ENCODE measurements at places on chromosomes 2 and 18. TPM values are rescaled to one million over a fixed set of nuclear protein-coding genes. Genes with fewer than 3 reads are reported as not detected.

GRCh38 chr2:198314559-198315153 lies 510.3 kb downstream of the PLCL1 start:
- no peak for DNase-seq
- H3K36me3 ChIP-seq, result no peaks in the 10 kb centered on the region
- H3K27me3 ChIP-seq, result no peaks in the 10 kb centered on the region
- no peaks in the 10 kb centered on the region for H3K4me1 ChIP-seq

- H3K27me3 ChIP-seq, result no peaks in the 10 kb centered on the region
- no peak overlapping the region for H3K27ac ChIP-seq
- H3K4me1 ChIP-seq, result no peaks in the 10 kb centered on the region
- no peak overlapping the region for H3K4me3 ChIP-seq
- no peak for DNase-seq
Observed at GRCh38 chr2:99641999-99642398, 152.2 kb upstream of the REV1 start.

GRCh38 chr18:42758852-42759251 lies 356.6 kb downstream of the RIT2 start:
- no peaks in the 10 kb centered on the region for H3K27me3 ChIP-seq
- H3K4me3 ChIP-seq, result no peak overlapping the region
- H3K36me3 ChIP-seq, result no peaks in the 10 kb centered on the region
- H3K27ac ChIP-seq, result no peak overlapping the region
- H3K4me1 ChIP-seq, result no peaks in the 10 kb centered on the region

- H3K27me3 ChIP-seq, result no peaks in the 10 kb centered on the region
- H3K4me1 ChIP-seq, result no peaks in the 10 kb centered on the region
- DNase-seq, result no peak
- no peak overlapping the region for H3K27ac ChIP-seq
Observed at GRCh38 chr2:234071664-234072063, 21.2 kb downstream of the SPP2 start.

DNA sequence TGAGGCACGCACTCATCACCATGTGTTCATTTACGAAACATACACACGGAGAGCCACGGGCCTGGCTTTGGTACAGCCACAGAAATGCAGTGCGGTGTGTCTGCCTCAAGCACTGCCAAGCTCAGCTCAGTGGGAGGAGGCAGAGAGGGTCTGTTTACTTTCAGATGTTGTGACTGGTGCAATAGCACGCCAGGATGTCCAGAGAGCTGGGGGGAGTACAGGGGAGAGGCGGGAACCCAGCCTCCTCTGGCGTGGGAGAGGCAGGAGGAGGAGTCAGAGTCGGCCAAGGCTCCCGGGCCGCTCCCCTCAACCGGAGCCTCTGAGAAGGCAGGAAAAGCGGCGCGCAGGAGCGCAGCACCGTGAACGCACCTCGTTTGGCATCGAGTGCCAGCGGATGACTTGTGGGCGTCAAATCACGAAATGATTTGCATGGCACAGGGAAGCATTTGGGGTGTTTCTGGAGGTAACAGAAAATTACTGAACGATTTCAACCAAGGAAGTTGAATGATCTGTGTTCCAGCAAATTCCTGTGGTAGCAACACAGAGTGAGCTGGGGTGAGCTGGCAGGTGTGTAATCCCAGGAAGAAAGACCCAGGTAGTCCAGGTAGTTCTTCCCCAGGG lies 143.0 kb downstream of the ZNF516 start:
- no peak for DNase-seq
- no peaks in the 10 kb centered on the region for H3K27me3 ChIP-seq
- no peaks in the 10 kb centered on the region for H3K4me1 ChIP-seq
- no peak overlapping the region for H3K27ac ChIP-seq

- H3K27ac ChIP-seq, result no peak overlapping the region
- no peaks in the 10 kb centered on the region for H3K36me3 ChIP-seq
- DNase-seq, result no peak
- no peaks in the 10 kb centered on the region for H3K4me1 ChIP-seq
Observed at GRCh38 chr2:107282135-107282534, 396.2 kb upstream of the ST6GAL2 start.

DNA sequence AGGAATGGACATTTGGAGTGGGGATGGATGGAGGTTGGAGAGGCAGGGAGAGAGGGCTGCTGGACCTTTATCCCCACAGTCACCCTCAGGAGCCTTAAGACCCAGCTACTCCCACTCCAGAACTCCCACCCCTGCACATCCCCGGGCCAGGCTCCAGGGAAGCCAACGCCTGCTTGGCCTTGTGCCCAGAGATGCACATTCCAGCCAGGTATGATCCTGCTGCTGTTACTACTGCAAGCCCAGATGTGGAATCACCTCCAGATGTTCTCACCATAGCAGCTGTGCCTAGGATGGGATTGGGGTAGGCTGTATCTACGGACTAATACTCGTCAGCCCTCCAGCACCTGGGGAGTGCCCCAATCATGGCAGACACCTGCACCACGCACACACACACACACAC lies 71.7 kb downstream of the ZFP36L2 start:
- H3K4me3 ChIP-seq, result no peak overlapping the region
- H3K27ac ChIP-seq, result no peak overlapping the region
- DNase-seq, result no peak
- H3K27me3 ChIP-seq, result no peaks in the 10 kb centered on the region
- H3K36me3 ChIP-seq, result no peaks in the 10 kb centered on the region
- H3K4me1 ChIP-seq, result peaks cover 13% of the 10 kb centered on the region

DNA sequence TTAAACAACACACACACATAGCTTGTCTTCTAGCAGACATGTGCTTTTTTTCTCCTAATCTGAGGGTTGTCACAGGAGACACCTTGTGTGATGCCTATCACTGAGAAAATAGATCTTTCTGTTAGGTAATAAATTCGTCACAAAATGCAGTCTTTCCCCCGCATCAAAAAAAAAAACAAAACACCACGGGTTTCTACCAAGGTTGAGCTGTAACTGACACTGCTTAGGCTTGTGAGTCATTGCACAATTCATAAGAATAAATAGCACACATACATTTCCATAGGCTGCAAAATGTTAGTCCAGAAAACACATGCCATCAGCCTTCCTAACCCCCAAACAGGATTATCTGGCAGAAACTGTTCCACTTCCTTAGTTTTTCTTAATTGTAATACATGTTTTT lies 6.5 kb downstream of the TMEM163 start:
- no peaks in the 10 kb centered on the region for H3K36me3 ChIP-seq
- H3K27me3 ChIP-seq, result peaks cover 10% of the 10 kb centered on the region
- H3K4me3 ChIP-seq, result no peak overlapping the region
- no peak overlapping the region for H3K27ac ChIP-seq
- H3K4me1 ChIP-seq, result no peaks in the 10 kb centered on the region
- no peak for DNase-seq

GRCh38 chr2:97774425-97774824 lies 61.0 kb downstream of the ZAP70 start:
- H3K4me3 ChIP-seq, result no peak overlapping the region
- H3K27ac ChIP-seq, result no peak overlapping the region

DNA sequence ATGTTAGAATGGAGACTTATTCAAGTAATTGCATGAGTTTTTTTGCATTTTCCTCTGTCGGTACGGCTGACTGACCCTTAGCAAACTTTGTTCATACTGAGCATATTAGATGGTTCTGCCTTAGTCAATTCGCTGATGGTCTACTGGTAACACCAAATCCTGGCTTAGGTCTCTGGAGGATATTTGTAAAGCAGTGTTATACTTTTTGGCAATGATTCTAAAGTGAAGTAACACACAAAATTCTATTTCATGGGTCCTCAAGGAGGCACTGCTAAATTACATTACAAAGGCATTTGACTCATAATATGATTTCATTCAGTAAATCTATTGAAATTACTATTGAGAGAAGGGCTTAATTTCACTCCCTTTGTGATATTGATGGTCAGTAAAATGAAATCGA lies 246.8 kb upstream of the RASGRP3 start:
- no peak overlapping the region for H3K27ac ChIP-seq
- H3K4me1 ChIP-seq, result no peaks in the 10 kb centered on the region
- H3K4me3 ChIP-seq, result no peak overlapping the region
- DNase-seq, result no peak
- no peaks in the 10 kb centered on the region for H3K27me3 ChIP-seq

- DNase-seq, result no peak
- no peaks in the 10 kb centered on the region for H3K36me3 ChIP-seq
- H3K4me1 ChIP-seq, result no peaks in the 10 kb centered on the region
- H3K4me3 ChIP-seq, result no peak overlapping the region
- H3K27ac ChIP-seq, result peak overlapping the region; percentile 82
Observed at GRCh38 chr2:30177956-30178355, 31.1 kb downstream of the YPEL5 start.

LRRC30 gene
- not detected for total RNA-seq

GCG gene
- total RNA-seq, result not detected

SLC9A4 gene
- total RNA-seq, result not detected

IL1R1 gene
- 136 TPM for total RNA-seq

POU3F3 gene
- total RNA-seq, result 0.98 TPM
